Hindlimb muscle (tissue), 1 donor: ENCODE measurements at places on chromosomes 6 and 20.

DNA sequence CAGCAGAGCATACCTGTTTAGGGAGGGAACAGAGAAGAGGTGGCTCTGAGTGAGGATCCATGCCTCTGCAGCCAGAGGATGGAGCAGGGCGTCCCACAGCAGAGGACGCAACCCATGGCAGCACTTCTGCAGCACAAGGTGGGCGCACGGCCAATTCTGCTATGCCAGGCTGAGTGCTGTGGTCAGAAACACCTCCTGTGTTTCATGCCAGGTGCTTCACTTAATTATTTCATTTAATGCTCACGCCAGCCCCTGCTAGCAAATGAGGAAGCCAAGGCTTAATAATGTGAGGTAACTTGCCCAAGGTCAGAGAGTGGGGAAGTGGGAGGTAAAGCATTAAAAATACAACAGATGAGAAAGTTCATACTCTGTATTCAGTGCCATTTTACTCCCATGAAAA, 68.5 kb upstream of the PTGIS start:
- no peak for DNase-seq

GRCh38 chr6:133184798-133185372, 56.3 kb upstream of the EYA4 start:
- peak; percentile 37 for DNase-seq

GRCh38 chr6:66970373-66970772, 1263.3 kb upstream of the EYS start:
- no peak for DNase-seq

DNA sequence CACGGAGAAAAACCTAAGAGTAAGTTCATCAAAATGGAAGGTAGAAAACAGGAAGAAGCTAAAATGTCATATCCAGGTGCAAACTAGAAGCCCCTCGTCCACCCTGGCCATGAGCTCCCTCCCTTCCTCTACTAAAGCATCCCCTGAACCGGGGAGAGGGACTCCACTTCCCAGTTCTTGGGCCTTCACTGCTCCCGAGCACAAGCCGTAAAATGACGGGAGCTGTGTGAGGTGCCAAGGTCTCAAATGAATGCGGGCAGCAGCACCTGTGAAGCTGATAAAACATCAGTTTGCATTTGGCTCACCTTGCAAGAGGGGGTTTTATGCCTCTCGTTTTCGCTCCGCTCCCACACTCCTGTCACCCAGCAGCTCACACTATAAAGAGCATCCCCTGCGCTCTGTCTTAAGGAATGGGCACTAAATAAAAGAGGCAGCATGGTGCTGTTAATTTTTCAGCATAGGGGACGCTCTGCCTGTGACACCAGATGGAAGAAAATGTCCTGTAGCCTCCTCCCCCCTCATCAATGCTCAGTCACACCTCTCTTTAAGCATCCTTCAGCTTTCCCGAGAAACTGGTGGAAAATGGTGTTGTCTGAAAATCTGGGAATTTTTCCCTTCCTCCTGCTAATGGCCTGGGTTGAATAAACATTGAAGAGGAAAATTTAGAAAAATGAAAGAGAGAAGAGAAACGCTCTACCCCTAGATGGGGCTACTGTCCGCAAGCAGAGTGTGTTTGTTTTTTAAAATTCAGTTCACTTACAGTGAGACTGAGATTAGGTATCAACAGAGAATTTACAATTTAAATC, 563.0 kb upstream of the AGPAT4 start:
- peak; percentile 26 for DNase-seq

GRCh38 chr6:109927052-109927451, 51.1 kb upstream of the GPR6 start:
- DNase-seq: no peak

DNA sequence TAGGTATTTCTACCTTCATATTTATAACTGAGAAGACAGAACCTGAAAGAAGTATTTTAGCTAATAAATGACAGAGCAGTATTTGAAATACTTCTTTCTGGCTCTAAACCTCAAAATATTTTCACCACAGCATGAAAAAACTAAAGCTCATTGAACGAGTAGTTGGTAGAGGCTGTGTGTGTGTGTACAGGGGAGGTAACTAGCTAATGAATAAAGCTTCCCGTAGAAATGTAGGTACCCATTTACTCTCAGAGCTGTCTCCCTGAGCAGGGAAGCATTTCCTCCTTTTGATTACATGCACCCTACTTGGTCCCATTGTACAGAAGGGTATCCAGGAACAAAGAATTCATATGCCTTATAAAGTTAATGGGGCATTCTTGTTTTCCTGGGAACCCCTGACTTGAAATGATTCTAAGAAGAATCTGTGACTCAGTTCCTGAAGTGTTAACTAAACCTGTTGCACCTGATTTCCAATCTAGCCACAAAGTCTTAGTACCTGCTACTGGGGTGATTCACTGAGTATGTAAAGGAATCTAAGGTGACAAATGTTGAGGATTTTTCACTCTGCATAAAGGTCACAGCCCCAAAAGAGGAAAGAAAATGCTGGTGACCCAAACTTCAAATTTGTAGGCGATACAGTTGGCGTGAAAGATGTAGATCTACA, 12.5 kb downstream of the CRYBG1 start:
- no peak for DNase-seq

GRCh38 chr6:15823838-15824414, 161.1 kb upstream of the DTNBP1 start:
- no peak for DNase-seq

DNA sequence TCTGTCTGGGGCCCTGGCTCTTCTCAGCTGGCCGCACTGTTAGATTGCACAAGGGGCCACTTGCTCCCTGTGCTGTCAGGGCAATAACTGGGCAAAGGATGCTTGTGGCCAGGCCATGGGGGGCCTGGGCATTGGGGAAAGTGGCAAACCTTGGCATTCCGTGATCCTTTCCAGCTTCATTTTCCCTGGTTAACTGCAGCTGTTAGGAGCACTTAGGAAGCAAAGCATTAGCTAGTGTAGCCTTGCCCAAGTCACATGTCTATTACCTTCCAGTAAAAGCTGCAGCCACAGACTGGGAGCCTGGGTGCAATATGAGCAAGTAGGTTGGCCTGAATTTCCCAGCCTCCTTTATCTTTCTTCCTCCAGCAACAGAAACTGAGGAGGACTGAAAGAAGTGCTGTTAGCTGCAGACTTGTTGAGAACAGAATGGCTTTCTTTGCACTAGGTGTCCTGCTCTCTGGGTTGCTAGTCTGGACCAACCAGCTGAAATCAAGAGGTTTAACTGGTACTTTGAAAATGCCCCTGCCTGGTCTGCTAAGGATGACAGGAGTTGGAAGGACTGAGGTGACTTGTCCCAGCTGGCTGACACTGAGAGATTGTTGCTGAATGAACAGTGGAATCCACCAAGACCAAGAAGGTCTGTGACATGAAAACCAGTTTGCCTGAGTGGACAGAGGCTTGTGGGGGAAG, 312.3 kb upstream of the SUPT3H start:
- DNase-seq: no peak

DNA sequence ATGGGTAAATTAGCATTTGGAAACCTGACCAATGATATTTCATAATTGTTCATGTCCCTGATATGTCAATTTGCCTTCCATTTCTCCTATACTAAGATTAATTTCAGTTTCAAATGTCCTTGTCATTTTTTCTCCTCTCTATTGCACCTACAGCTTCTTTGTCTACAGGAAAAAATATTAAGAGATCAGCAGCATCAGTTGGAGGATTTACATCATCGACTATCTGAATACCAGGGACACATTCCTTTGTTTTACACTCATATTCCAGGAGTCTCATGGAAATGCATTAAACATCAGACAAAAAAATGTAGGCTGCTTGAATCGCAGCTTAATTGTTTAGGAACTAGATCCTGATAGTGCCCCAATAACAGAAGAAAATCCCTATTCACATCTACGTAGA, 188.2 kb downstream of the PRKN start:
- DNase-seq: no peak

DNA sequence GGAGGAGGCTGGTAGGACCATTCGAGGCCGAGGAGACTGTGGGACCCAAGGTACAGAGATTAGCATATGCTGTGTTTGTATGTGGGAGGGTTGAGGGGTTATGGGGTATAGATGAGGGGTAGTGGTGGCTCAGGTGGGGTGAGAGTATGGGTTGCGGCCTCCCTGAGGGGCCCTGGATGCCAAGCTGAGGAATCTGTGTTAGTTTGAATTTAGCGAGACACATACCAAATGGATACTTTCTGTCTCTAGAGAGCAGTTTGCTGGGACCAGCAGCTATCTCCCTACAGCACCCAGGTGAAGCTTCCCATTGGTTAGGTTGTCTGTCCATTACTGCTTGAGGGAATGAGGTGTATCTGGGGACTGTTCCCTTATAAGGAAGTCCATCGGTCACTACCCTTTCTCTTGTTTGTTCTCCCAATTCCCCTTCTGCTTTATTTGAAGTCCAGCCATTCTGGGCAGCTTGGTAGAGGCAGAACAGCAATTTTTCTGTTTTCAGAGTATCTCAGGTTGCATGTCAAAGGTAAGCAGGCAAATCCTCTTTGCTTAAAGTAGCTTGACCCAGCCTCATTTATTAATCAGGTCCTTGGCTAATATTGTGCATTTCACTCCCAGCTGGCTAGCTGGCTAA, 15.2 kb downstream of the CHMP4B start:
- no peak for DNase-seq

- DNase-seq: no peak
Measured at GRCh38 chr20:37162646-37163045, 16.5 kb upstream of the RPN2 start.

DNA sequence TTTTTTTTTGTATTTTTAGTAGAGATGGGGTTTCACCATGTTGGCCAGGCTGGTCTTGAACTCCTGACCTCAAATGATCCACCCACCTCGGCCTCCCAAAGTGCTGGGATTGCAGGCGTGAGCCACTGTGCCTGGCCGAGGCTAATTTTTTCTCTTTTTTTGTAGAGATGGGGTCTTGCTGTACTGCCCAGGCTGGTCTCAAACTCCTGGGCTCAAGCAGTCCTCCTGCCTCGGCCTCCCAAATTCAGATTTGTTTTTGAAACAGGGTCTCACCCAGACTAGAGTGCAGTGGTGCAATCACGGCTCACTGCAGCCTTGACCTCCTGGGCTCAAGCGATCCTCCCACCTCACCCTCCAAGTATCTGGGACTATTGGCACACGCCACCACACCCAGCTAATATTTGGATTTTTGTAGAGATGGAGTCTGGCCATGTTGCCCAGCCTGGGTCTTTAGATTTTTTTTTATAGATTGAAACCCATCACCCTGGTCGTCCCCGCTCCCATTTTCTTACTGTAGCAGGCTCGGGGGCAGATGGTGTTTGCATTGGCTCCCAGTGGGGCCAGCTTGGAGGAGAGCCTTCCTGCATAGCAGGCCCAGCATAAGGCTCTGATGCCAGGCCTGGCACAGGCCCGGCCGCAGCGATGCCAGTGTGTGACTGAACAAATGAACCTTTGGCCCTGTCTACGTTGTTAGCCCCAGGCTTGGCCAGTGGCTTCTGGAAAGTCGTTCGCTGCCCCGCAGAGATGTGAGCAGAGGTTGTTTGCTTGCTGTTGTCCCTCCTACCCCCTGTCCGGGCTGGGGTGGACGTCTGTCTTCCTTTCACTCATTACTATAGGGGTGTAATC, 4.3 kb upstream of the MTG2 start:
- DNase-seq: no peak

DNA sequence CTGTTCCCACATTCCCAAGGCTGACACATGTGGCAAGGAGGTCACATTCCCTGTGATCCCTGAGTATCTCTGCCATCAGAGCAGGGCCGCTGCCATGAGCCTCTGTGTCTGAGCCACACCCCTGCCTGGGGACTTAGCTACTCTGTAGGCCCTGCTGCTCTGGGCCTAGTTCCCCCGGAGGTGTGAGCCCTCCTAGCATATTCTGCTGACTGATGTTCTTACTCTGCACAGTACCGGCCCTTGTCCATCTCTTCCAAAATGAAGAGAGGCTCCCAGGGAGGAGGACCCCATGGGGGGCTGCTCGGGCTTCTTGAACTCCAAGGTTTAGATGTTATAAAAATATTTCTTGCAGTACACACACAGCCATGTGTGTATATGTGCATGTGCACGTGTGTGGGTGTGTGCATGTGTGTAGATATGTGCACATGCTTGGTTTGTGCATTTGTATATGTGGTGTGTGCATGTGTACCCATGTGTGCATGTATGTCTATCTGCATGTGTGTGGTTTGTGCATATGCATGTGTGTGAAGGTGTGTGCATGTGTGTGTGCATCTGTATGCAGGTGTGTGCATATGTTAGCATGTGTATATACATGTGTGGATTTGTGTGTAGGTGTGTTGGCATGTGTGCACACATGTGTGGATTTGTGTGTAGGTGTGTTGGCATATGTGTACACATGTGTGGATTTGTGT, 101.2 kb downstream of the ERMARD start:
- DNase-seq: no peak

GRCh38 chr6:138419766-138420165, 15.7 kb downstream of the HEBP2 start:
- DNase-seq: no peak

DNA sequence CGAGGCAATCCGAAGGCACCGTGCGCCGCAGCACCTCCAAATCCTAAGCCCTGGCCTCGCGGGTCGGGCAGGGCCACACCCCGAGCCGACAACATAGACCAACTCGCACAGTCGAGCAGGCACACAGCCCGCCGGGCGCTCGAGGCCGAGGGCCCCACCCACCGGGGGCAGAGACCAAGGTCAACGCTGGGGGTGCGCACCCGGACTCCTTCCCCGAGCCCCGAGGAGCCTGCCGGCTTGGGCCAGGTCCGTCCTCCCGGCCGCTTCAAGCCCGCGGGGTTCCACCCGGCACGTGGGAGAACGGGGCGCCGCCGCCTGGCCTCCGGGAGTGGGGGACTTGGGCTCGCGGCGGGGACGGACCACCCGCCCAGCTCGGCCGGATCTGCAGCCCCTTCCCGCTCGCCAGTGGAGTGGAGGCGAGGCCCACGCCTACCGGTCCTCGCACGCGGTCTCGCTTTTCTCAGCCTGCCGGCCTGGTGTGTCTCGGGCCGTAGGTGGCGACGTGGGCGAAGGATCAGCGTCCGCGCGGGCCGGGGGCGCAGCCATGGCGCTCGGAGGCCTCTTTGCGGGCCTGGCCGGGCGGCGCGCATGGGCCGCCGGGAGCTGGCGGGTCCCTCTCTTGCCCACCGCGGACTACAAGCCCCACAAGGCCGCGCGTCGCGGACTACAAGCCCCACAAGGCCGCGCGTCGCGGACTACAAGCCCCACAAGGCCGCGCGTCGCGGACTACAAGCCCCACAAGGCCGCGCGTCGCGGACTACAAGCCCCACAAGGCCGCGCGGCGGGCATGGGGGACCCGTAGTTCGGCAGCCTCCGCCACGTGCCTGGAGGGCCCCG, at the start of gene UCKL1:
Gene UCKL1 (minus strand): TSS at position 590 of the 837 bp plus-strand sequence. CDS start 44 bp downstream, at position 546.
- peak; percentile 93 for DNase-seq

GRCh38 chr6:13803581-13803980, 10.8 kb downstream of the MCUR1 start:
- DNase-seq: no peak

GRCh38 chr6:35082733-35083403, 58.3 kb downstream of the TCP11 start:
- DNase-seq: no peak

- DNase-seq: no peak
Measured at GRCh38 chr6:96923871-96924493, 546 bp upstream of the KLHL32 start.

- DNase-seq: no peak
Measured at GRCh38 chr6:12138936-12139335, 126.8 kb downstream of the HIVEP1 start.

- no peak for DNase-seq
Measured at GRCh38 chr6:157271911-157272310, 51.4 kb downstream of the TMEM242 start.

- DNase-seq: no peak
Measured at GRCh38 chr6:10862361-10862760, 19.5 kb downstream of the GCM2 start.

GRCh38 chr20:18456600-18456999, 10.2 kb downstream of the DZANK1 start:
- no peak for DNase-seq
